HS-27A (cell line): ENCODE measurements at places on chromosomes 12 and 14.
A peak's percentile ranks its signal among the peaks of the same experiment; 100 is the strongest.

GRCh38 chr12:10967409-10967808 is 19.3 kb downstream of the TAS2R50 start:
- no peak for DNase-seq

GRCh38 chr12:68482660-68483059 is 128.0 kb upstream of the RAP1B start:
- DNase-seq = no peak

DNA sequence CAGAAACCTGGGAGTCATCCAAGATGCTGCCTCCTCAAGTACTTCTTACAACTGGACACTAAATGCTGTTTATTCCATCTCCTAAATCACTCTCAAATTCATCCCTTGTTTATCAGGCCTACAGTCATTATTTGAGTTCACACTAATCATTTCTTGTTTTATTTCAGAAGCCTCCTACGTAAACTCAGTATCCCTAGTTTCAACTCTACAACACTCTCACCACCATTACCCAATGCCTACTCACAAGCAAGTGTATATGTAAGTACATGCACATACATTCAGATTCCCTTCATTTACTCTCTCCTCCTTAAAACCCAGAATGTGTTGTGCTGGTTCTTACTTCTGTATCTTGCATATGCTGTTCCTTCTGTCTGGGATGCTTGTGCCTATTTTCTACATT is 43.0 kb downstream of the DDHD1 start:
- DNase-seq = no peak

DNA sequence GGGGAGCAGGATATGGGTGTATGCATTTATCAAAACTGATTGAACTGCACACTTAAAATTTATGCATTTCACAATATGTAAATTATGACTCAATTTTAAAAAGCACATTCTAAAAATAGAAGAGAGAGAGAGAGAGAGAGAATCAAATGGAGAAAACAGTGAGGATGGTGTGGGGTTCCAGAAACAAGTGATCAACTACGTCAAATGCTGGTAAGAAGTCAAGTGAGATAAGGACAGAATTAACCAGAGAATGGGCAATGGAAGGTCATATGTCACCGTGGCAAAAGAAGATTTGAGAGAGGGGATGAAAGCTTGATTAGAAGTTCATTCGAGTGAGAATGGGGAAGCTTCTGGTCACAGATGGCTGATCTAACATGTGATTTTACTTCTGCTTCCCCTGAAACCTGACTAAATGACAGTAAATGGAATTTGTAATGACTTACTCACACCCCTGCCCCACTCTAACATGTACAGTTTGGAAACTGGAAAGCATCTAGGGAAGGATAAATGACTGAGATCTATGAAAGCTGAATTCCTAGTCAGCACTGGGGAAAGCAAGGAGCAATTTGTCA is 276.5 kb upstream of the AMIGO2 start:
- DNase-seq = no peak

GRCh38 chr12:124805876-124806668 is 57.6 kb downstream of the SCARB1 start:
- no peak for DNase-seq

- no peak for DNase-seq
Observed at GRCh38 chr12:108611884-108612415, 14.1 kb upstream of the TMEM119 start.

DNA sequence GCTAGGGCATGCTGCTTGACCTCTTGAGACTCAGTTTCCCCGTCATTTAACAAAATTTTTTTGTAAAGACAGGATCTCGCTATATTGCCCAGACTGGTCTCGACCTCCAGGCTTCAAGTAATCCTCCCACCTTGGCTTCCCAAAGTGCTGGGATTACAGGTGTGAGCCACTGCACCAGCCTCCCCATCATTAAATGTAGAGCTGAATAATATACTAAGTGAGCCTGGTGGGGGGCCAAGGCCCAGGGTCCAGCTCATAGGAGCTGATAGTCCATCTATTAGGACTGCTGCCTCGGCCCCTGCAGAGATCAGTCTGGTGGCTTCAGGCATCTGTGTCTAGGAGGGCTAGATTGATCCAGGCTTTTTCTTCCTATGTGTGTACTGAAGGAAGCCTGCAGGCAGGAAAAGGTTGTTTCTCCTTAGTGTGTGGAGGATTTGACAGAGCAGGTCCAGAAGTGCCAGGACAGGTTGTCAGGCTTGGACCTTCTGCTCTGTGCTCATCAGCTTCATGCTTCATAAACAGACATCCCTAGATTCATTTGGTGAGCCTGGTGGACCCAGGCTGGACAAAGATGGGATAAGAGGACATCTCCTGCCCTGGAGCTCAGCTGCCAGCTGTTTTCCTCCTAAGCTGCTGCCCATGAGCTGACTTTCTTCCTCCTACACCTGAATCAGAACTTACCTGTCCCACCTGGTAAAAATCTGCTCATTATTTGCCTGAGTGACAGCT is 135.4 kb downstream of the ZFP36L1 start:
- DNase-seq = no peak

GRCh38 chr14:87309557-87309956 is 683.4 kb downstream of the GALC start:
- DNase-seq = no peak

DNA sequence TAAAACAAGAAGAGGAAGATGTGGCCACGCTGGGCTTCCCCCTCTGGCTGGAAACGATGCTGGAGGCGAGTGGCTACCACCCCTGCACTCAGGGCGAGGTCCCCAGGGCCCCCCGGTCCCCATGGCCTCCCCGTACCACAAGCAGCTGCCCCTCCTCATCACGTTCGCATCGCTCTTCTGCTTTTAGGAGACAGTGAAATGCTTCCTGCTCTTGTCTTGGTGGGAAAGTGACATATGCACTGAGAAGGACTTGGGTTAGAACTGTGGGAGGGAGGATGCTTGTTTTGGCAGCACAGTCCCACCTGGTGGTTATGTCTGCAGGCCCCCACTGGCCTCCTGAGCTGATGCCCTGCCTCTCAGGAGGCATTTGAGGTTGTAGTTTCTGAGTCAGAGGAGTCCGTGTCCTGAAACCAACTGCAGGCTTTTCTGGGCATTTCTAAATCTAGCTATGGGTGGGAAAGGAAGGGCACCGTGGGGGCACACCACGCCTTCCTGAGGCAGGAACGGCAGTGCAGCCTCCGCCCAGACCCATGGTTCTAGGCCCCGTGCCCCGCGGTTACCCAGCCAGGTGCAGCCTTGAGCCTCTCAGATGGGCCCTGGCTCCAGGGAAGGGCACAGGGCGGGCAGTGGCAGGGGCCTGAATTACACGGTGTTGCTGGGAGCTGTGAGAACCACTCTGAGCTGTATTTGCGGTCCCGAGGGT is 139.3 kb downstream of the ADGRD1 start:
- no peak for DNase-seq

- DNase-seq = peak; percentile 68
Observed at GRCh38 chr14:92986254-92987147, 63.6 kb downstream of the CHGA start.

DNA sequence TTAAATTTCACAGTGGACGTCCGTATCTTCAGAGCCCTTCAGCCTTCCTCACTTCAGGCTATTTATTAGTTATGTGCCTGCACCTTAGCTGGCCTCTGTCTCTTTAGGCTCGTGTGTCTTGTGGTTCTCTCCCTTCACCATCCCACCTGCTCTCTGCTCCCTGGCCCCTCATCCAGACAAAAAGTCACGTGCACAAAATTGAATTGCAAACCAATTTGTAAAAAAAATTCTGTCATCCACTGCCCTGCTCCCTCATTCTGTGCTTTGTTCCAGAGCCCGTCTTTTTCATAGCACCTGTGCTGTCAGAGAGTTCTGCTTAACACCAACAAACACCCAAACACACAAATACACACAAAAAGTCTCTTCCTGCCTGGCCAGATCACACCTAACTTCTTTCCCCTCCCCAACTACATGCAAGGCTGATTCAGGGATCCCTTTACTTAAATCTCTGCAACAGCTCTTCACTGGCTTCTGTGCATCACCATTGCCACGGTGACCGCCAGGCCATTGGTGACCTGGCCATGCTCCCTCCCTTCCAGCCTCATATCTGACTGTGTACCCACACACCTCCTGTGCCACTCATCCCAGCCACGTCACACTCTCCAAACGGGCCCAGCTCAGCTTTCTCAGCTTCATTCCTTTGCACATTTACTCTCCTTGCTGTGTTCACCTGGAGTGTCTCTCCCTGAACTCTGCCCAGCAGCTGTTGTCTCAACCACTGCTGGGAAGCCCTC is 205.7 kb downstream of the TTC8 start:
- no peak for DNase-seq

- no peak for DNase-seq
Observed at GRCh38 chr12:49947593-49948226, 2.8 kb upstream of the AQP2 start.

- no peak for DNase-seq
Observed at GRCh38 chr12:29239336-29239735, 90.3 kb downstream of the FAR2 start.

DNA sequence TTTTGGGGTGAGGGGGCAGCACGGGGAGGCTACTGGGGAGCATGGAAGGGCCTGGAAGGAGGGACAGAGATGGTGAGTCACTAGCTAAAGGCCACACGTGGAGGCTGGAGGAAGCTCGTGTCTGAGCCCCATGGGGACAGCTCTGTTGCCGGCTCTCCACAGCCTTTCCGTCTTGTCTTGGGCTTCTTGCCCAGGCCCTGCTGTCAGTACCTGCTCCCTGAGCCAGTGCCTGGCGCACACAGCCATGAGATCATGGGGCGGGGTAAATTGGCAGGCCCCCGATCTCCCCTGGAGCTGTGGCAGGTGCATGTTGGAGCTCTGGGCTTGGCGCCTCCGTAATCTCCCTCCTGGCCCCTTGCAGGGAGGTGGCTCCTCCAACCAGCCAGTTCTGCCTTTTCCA is 16.1 kb upstream of the KRT80 start:
- DNase-seq = no peak

GRCh38 chr12:80869264-80869663 is 68.5 kb downstream of the LIN7A start:
- no peak for DNase-seq

DNA sequence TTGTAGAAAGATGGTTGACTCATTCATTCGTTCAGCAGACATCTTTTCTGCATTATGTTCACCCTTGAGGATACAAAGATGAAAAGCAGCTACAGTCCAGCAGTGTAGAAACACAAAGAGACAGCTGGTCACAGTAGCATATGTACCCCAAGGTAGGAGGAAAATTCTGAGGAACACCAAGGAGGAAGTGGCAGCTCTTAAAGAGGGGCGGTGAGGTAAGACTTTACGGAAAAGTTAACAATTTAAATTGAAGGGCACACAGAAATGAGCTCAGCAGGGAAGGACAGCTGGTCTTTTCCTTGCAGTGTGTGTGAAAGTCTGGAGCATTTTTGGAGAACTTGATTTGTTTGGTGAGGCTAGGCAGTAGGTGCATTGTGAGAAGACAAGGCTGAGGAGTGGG is 3.5 kb downstream of the SLC35E3 start:
- DNase-seq = no peak

GRCh38 chr12:93994721-93995120 is 153.7 kb upstream of the PLXNC1 start:
- no peak for DNase-seq

- DNase-seq = no peak
Observed at GRCh38 chr12:65703176-65703575, 121.1 kb upstream of the HMGA2 start.

- no peak for DNase-seq
Observed at GRCh38 chr14:92292673-92293072, 30.3 kb upstream of the SLC24A4 start.

DNA sequence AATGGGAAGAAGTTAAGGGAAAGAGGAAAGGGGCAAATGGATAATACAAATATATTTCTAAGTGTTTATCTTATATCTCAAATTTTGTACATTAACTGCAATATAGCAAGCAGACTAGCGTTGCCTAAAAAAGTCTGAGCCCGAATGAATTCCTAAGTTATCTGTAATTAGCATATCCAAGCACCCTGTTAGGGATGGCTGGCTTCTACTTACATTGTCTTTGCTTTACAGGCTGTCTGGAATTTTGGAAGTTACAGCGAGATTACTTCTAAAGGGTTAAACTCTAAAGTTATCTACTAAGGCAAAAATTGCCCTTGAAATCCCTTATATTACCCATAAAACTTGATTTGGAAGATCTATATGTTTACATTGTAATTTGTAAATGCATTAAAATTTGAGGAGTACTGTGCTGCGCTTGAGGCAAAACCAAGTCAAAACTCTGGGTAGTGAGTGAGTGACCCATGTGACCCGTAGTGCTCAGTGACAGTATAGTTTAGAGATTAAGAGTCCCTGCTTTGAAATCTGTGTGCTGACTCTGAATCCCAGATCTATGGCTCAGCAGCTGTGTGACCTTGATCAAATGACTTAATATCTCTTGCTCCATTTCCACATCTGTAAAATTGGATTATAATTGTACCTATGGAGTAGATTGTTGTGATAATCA is 17.3 kb upstream of the LIN7A start:
- no peak for DNase-seq

DNA sequence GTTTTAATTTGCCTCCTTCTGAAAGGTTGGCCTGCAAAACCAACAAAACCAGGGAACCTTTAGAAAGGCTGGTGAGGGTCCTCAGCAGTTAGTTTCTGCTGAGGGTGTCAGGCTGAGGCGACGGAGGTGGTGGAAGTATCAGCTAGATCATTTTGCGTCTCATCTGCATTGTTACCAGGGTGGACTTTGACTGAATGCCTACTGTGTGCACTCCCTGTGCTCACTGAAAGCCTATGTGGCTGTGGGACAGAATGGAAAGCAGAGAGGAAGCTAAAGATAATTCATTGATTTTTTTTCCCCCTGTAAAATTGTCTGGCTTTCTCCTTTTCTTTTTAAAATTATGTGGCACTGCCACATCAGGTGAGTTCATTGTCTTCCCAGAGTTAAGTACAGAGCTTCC is 68.4 kb upstream of the SRSF5 start:
- no peak for DNase-seq

- DNase-seq = no peak
Observed at GRCh38 chr12:18419311-18419710, 158.0 kb downstream of the PIK3C2G start.

DNA sequence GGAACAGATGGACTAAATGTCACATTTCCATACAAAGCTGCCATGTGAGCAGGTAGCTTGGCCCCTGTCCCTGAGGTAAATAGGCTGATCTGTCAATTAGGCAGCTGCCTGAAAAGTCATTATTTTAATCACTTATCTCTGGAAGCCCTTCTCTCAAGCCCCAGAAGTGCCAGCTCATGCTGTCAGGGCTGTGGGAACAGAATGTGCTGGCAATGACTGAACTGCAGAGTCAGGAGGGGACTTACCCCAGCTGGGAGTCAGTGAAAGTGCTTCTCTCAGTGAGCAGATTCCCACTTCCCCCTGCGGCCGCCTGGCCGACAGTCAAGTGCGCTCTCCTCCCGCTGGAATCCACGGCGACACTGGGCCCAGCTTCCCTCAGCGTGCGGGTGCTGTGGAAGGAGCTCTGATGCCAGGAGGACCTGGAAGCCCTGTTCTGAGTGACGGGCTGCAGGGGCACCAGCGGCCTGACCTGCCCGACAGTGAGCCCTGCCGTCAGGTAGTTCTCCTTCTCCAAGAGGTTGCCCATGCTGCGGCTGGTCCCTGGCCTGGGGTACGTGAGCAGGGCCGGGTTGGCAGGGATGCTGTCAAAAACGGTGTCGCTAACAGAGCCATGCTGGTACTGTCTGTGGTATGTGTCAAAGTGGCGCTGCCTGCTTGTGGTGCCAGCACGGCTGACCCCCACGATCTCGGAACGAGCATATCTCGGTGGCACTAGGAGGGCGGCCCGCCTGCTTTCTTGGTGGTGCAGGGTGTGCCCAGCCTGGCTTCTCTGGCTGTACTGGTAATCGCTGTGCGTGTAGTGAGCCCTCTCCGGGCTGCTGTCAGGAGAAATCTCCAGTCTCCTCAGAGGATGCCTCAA is 18.7 kb downstream of the PKP2 start:
- DNase-seq = no peak
